ENCODE measurements at places on chromosomes 13 and 19.

- DNase-seq: peak; percentile 70
Measured at GRCh38 chr13:99687723-99688397, 186.6 kb downstream of the TM9SF2 start.

GRCh38 chr13:26460648-26461047 lies 96.8 kb upstream of the WASF3 start:
- DNase-seq: no peak

DNA sequence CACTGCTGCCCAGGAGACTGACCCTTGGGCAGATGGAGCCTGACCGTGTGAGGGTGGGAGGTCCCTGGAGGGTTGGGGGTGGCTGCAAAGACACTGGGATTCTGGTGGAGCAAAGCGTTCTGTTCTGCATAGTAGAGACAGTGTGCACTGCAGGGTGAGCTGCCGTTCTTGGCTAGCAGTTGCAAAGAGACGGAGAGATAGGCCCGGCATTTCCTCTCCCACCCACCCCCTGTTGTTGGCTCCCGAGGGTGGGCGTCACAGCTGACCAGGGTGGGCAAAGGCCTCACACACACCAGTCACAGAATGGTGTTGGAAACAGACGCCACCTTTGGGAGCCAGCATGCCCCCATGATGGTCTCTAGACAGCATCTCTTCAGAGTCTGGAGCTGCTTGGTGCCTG lies 11.4 kb downstream of the TMEM255B start:
- DNase-seq: no peak

DNA sequence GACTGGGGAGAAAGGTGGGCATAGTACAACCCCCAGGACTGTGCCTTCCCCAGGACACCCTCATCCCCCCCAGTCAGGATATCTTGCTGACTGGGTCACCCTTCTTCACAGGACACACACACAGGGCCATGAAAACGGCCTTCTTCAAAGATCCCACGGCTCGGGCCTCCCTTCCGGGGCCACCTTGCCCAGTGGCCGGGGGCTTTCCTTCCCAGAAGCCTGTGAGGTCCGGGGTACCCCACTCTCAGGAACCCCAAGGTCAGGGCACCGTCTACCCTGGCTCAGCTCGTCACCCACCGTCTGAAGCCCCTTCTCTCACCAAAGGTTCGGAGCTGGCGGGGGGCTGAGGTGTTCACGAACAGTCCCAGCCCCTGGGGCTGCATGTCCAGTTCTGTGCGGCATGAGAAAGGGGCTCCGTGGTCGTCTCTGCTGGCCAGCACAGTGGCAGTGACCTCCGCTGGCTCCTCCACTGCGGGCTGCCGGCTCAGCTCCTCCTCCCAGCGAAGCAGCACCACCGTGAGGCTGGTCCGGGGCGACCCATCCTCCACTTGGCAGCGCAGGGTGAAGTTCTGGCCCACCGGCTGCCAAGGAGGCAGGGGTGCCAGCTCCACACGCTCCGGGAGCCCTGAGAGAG lies 2.1 kb upstream of the RAVER1 start:
- no peak for DNase-seq

DNA sequence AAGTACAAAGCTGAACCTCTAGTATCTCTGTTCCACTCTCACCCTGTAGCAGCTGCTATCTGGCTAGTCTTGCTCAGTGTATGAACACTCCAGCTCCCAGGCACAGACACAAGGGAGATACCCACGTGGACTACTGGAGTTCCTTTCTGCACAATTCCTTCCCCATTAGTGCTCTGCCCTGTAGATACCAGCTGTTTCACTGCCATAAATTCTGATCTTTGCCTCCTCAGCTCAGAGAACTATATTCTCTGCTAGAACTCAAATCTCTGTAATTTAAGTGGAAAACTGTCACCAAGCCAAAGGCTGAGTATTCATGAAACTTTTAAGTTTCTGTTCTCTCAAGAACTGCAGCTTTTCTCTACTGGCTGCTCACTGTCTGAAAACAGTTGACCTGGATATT lies 273.7 kb downstream of the DIAPH3 start:
- no peak for DNase-seq

DNA sequence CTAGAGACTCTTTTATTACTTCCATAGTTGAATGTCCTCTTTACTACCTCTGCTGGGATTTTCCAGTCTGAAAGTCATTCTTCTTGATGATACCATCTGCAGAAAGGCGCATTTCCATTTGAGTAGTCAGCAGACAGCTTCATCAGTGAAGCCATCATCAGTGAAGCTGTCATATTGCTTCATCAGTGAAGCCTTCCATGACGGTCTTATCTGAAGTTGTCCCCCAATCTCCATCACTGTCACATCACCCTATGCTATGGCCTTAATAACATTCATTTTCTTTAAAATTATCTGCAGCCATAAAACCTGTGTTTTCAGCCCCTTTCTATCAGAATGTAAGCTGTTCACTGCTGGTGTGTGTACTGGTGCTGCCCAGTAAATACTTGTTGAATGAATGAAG lies 151.6 kb downstream of the B3GLCT start:
- no peak for DNase-seq

DNA sequence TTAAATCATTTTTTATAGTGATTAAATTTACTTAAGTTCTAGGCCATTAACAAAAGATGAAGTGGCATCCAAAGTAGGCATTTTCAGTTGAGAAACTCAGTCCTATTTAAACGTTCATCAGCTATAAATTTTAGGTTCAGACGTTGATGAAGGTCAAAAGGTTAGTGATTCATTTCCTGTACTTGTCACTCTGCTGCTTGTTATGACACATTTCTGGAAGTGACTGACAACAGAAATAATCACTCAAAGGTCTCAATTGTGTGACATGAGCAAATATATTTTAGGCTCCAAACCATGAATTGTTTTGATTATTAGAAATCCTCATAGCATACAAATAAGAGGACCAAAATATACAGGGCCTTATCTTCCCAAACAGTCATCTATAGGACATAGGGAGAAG lies 10.3 kb upstream of the EDNRB start:
- DNase-seq: no peak

DNA sequence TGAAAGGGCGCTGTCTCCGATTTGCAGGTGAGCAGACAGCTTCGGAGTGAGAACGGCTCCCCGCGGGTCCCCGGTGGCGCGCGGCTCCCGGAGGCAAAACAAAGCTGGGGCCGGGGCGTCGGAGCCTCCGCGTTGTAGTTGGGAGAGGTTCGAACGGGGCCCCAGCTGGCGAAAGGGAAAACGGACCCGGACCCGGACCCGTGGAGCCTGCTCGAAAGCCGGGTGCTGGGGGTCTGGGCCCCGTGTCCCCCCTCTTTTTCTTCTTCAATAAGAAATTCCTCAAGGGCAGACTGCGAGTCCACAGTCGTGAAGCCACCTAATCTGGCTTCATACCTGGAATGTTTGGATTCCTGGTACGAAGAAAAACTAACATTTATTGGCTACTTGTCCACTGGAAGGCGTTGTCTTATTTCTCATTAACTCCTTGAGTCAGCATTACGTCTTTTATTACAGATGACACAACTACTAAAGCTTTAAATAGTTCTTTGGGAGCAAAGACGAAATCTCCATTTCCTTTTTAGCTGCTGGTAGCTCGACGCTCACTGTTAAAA lies 632 bp upstream of the MTIF3 start:
- DNase-seq: no peak

- no peak for DNase-seq
Measured at GRCh38 chr13:57680609-57681008, 49.1 kb downstream of the PCDH17 start.

DNA sequence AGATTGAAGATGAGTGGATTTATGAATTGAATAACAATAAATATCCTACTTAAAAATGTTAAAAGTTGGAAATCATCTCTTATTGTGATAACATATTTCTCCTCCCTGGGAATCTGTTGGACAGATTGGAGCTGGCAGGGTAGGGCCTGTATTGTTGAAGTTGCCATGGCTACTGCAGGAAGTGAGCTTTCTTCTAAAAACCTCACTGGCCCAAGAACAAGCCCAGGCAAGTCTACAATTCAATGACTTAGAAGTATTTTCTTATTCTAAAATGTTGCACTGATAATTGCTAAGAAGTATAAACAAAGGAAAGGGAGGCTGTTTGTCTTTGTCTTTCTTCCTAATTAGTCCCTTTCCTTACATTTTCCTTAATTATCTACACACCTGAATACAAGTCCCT lies 112.1 kb downstream of the DLEU7 start:
- peak; percentile 28 for DNase-seq

DNA sequence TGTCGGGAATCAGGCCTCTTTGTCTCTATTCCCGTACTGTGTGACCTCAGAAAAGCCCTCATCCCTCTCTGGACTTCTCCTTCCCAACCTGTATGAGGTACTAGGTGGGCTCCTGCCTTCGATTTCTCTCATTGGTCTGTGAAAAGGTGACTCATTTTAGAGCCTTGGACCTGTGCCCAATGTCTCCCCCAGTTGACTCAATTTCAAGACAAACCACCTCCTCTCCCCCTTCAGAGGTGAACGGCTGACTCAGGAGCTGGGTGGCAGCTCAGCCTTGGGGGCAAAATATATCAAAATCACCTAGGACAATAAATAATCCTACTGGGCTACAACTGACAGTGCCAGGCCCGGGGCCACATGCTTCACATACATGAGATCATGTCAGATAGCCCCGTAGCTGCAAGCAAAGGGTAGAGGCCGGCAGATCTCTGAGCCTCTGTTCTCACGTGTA lies 630 bp downstream of the COQ8B start:
- DNase-seq: no peak

GRCh38 chr19:38667661-38668171 lies 20.3 kb downstream of the ACTN4 start:
- peak; percentile 72 for DNase-seq

GRCh38 chr19:58381460-58382212 lies 806 bp upstream of the ZNF837 start:
- no peak for DNase-seq

DNA sequence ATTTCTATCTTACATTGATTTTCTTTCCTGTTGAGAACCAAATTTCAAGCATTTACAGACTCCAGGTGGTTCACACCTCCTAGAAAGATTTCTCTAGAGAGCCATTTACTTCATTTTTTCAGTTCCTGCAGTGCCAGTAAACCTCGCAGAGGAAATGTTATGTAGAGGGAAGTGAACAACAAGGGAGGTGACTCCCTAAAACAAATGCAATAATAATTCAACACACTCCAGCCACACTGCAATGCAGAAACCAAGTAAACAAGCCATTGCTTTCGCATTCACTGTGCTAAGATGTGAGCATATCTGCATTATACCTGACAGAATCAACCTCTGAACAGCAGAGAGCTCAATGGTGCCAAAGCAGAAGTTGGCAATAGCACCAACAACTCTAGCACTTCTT lies 215.1 kb downstream of the RBM26 start:
- no peak for DNase-seq

GRCh38 chr13:44053208-44053607 lies 173.5 kb downstream of the LACC1 start:
- no peak for DNase-seq

GRCh38 chr13:43629691-43630480 lies 156.9 kb downstream of the ENOX1 start:
- no peak for DNase-seq

- DNase-seq: no peak
Measured at GRCh38 chr19:18514800-18515682, 6.8 kb downstream of the ELL start.

DNA sequence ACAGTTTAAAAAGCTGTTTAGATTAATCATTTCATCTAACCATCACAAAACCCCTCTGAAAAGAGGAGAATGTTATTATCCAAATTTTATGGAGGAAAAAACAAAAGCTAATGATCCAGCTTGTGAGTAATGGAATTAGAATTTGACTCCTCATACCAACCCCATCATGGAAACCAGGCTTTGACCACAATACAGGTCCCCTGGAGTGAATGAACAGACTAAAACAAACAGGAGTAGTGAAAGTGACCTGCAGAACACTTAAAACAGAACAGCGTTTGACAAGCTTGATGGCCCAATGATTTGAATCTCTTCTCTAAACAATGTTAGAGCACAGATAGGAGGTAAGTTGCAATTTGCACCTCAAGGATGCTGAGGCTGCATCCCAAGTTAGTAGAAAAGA lies 230.0 kb downstream of the DCT start:
- DNase-seq: peak; percentile 91

GRCh38 chr19:36796714-36796992 lies 24.0 kb upstream of the ZNF850 start:
- no peak for DNase-seq

- no peak for DNase-seq
Measured at GRCh38 chr19:3336680-3337523, 29.5 kb upstream of the NFIC start.

DNA sequence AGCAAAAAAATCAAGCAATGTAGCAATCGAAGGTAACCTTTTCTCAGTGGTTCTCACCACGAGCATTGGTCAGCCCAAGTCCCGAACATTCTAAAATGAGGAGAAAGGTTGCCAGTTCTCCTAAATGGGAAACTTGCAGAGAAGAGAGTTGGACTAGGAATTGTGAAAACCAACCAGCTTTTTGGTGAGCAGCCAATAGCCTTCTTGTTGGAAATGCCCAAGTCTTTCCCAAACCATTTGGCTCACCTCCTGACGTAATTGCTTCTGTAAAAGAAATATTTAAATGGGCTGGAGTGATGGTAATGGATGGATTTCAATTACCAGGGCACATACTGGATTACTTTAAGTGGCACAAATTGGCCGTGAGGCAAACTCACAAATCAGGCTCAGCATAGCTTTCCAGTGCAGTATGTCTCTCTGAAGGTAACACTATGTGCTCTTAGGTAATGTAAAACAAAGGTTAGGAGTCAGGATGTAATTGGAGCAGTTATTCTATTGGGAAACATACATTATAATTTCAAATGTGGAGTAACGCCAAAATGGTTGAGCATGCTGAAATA lies 423.2 kb downstream of the KLF5 start:
- DNase-seq: no peak

GRCh38 chr19:19034204-19034624 lies 811 bp downstream of the ARMC6 start:
- peak; percentile 23 for DNase-seq

DNA sequence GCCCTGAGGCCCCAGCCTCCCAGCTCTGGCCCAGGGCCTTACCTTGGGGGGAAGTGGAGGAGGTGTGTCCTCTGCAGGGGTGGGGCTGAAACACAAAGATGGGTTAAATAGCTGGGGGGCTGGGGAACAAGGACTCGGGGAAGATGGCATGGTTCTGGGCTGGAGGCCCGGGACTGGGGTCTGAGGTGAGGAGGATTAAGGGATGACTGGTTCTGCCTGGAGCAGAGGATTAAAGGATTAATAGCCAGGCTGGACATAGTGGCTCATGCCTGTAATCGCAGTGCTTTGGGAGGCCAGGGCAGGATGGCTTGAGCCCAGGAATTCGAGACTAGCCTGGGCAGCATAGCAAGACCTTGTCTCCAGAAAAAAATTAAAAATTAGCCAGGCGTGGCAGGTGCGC lies 11.6 kb downstream of the MAP4K1 start:
- no peak for DNase-seq
